ENCODE measurements at places on chromosomes 4 and X.

- DNase-seq = peak; percentile 65
Observed at GRCh38 chr4:87009095-87009648, 74.4 kb downstream of the AFF1 start.

DNA sequence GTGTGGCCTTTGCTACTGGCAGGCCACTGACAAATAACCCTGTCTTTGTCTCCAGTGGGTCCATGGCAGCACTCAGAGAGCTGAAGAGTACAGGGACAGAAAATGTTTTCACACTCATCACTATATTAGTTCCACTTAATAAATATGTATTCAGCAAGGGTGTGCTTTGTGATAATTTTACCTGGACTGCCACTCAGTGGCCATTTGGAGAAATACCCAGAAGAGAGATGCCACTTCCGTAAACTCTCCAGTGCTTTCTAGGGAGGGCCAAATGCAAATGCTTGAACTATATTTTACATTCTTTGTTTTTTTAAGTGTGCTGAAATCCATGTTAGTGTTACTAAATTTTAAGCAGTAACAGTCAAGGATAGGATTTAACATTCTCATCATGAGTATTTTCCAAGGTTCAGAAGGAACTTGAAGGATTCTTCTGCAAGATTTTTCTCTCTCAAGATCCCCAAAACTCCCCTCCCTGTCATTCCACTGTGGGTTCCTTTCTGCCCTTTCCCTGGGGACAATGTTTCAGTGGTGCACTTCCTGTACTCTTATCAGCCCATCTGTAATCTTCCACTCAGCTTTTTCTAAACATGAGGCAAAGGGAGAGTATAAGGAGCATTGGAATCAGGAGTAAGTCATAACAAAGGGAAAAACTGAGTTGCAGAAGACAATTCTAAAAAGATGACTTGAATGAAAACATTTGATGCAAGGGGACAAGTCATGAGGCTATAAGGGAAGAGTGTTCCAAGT, 46.0 kb downstream of the TFDP3 start:
- peak; percentile 35 for DNase-seq

- DNase-seq = peak; percentile 83
Observed at GRCh38 chr4:183722731-183723560, 63.9 kb downstream of the TRAPPC11 start.

GRCh38 chr4:186904101-186904500, 180.4 kb upstream of the FAT1 start:
- no peak for DNase-seq

GRCh38 chrX:734362-734761, 103.8 kb downstream of the SHOX start:
- DNase-seq = no peak

GRCh38 chr4:124710911-124711310, 1.6 kb downstream of the ANKRD50 start:
- DNase-seq = no peak

- no peak for DNase-seq
Observed at GRCh38 chr4:43943998-43944397, 504.6 kb downstream of the KCTD8 start.

DNA sequence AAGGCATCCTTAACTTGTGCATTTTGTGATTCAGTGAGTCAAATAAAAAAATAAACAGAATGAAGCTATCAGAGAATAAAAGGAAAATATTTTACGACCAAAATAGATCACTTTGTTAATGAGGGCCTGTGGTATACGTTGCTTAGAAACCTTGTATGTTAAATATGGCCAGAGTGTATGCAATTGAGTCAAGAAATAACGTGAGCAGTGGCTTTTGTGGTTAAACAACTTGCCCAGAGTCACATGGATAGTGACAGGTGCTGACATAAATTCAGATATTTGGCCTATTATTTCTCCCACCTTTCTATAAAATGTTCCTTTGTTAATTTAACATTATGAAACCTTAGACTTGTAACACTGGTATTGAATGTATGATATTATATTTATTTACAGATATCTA, 393.4 kb downstream of the PABPC4L start:
- no peak for DNase-seq

DNA sequence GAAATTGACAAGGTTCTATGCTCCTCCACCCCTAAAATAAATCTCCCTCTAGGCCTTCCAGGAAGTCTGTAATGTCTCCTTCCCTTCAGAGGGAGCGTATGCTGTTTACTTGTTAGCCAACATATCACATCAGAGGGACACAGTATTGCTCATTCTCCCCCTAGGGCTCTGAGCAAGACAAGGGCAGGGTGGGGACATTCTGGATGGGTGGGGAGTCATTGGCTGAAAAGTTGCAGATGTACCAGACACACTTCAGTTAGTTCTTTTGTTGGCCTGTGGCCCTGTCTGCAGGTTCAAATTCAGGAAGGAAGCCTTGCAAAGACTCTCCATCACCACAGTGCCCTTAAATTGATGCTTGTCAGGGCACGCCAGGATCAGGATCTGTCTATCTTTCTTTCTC, 106.3 kb upstream of the TEX13D start:
- DNase-seq = peak; percentile 5

GRCh38 chrX:84199688-84200087, 11.7 kb upstream of the RPS6KA6 start:
- DNase-seq = no peak

DNA sequence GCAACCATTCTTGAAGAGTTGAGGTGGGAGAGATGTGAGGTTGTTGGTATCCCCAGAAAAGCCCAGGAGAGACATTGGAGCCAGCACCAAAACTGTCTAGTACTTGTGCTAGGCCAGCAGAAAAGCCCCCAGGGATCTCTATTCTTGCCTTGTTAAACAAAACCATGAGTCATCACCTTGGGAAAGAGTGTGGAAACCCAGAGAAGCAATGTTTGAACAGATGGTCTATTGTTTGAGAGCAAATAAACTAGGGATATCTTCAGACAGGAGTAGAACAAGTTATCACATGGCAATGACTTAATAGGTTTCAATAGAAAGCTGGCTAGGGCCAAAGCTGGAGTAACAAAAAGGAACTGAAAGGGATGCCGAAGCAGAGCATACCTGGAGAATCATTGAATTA, 195.7 kb upstream of the CASK start:
- DNase-seq = peak; percentile 70

DNA sequence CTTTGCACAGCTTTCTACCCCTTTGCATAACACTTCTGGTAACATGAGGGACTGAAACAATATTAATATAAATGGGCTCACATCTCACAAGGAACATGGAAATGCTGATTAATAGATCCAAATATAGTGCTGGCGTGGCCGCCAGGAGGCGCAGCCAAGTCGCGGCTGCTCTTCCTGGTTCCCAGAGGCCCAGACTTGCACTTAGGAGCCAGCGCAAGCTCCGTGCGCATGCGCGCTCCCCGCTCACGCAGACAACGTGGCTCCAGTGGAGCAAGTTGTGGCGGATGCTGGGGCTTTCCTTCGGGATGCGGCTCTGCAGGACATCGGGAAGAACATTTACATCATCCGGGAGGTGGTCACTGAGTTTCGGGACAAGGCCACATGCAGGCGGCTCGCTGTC, 318.3 kb upstream of the SLC7A11 start:
- DNase-seq = no peak

- DNase-seq = no peak
Observed at GRCh38 chr4:124389591-124389990, 322.9 kb downstream of the ANKRD50 start.

DNA sequence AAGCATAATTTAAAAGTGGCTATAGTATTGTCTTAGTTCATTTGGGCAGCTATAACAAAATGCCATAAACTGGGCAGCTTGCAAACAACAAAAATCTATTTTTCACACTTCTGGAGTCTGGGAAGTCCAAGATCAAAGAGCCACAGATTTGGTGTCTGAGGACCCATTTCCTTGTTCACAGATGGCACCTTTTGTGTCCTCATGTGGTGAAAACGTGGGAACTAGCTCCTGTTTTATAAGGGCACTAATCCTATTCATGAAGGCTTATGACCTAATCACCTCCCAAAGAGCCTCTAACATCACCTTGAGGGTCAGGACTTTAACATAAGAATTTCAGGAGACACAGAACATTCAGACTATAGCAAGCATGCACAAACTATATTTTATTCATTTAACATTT, 126.5 kb upstream of the WDFY3 start:
- no peak for DNase-seq

- no peak for DNase-seq
Observed at GRCh38 chr4:157372567-157372966, 152.0 kb downstream of the GRIA2 start.

DNA sequence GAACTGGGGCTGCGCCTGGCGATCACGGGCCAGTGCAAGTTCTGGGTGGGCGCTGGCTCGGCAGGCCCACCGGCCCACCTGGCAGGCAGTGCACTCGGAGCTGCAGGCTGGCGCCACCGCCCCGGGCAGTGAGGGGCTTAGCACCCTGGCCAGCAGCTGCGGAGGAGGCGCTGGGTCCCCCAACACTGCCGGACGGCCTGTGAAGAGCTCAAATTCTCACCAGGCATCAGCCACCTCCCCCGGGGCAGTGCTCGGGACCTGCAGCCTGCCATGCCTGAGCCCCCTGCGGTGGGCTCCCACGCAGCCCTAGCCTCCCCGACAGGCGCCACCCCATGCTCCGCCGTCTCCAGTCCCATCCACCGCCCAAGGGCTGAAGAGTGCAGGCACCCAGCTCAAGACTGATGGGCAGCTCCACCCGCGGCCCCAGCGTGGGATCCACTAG, 7.1 kb upstream of the ZNF330 start:
- DNase-seq = no peak

DNA sequence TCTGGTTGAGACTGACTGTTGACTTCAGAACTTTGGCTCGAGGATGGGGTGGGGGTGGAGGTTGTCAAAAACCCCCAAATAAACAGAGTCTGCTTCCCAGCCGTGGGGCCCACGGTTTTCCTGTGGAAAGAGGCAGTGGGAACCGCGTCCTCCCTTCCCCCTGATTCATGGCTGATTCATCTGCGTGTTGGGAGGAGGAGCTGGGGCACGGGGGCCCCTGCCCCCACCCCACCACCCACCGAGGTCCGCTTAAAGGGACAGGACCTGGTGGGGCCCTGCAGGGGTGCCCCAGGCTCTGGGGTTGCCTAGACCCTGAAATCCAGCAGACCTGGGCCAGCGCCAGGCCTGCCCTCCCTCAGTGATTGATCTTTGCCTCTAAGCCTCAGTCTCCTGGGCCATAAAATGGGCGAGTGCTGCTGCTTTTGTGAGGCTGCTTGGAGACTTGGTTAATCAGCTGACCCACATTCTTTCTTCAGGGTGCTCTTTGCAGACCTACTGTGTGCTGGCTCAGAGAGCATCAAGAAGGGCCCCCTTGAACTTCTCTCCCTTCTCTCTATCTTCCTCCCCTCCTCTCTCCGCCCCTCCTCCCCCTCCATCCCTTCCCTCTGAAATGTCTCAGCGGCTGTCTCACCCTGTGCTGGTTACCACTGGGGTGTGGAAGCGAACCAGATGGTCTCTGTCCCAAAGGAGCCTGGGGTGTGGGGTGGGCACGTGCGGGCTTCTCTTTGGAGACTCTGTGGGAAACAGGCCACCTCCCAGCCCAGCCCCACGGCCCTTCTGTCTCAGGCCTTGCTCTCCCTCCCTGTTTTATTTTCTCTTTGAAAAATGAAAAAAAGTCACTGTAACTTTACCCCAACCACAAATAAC, 9.1 kb downstream of the HTRA3 start:
- DNase-seq = peak; percentile 91

DNA sequence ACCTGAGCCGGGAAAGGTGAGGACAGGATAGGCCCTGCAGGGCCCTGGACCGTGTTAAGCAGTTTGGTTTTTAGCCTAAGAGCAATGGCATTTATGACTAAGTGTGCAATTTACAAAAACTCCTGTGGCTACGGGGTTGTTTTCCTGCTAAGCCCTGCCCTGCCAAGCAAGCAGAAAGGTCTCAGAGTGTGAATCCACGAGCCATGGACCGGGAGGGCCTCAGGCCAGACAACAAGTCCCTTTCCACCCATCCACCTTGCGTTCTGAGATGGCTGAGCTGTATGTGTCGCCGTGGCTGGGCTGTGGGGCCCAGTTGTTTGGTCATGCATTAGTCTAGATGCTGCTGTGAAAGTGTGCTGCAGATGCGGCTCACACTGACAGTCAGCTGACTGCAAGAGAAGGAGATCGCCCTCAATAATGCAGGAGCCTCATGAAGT, 33.9 kb upstream of the AFAP1 start:
- no peak for DNase-seq

DNA sequence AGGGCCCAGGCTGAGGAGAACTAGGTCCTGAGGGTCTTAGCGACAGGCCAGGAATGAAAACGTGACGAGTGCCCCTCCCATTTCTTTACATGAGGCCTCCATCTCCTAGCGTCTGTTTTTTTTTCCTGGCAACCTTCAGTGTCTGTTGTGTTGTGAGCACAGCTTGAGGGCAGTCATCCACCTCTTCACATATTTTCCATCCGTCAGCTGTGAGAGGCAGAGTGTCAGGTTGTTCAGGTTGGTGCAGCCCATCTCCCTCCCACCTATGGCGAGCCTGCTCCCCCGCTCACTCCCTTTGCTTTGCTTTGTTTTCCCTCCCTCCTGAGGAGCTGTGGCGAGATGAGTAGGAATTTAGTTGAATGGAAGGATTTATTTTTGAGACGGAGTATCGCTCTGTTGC, 51.7 kb upstream of the CHRNA9 start:
- DNase-seq = no peak

DNA sequence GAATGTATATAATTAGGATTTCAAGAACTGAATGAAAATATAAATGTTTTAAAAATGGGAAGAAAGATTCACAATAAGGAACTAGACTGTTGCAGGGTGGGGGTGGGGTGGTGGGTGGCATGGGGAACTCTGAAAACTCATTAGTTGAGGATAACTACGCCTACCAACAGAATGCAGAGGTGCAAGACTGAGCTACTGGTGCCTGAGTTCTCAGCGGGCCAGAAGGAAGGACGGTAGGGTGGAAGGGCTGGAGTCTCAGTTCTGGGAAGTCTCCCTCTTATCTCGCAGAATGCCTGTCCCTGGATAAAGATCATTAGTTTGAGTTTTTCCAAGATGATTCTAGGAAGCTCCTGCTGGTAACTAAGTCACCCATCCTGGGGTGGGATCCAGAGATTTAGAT, 1.3 kb upstream of the SOD3 start:
- DNase-seq = no peak

DNA sequence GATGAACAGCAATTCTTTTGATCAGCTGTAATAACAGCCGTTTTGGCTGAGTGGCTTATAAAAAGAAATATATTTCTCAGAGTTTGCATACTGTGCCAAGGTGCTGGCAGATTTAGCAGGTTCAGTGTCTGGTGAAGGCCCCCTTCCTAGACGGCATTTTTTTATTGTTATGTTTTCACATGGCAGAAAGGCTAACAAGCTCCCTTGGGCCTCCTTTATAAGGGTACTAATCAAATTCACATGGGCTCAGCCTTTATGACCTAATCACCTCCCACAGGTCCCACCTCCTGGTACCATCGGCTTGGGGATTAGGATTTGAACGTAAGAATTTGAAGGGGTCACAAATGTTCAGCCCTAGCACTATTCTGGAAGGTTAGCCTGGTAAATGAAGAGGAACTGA, 431.9 kb downstream of the SPOCK3 start:
- no peak for DNase-seq

Measured in NB4 (cell line).